ENCODE measurements at places on chromosomes 4 and X. TPM values are rescaled to one million over a fixed set of nuclear protein-coding genes. Genes with fewer than 3 reads are reported as not detected.
A peak's percentile ranks its signal among the peaks of the same experiment; 100 is the strongest.

DNA sequence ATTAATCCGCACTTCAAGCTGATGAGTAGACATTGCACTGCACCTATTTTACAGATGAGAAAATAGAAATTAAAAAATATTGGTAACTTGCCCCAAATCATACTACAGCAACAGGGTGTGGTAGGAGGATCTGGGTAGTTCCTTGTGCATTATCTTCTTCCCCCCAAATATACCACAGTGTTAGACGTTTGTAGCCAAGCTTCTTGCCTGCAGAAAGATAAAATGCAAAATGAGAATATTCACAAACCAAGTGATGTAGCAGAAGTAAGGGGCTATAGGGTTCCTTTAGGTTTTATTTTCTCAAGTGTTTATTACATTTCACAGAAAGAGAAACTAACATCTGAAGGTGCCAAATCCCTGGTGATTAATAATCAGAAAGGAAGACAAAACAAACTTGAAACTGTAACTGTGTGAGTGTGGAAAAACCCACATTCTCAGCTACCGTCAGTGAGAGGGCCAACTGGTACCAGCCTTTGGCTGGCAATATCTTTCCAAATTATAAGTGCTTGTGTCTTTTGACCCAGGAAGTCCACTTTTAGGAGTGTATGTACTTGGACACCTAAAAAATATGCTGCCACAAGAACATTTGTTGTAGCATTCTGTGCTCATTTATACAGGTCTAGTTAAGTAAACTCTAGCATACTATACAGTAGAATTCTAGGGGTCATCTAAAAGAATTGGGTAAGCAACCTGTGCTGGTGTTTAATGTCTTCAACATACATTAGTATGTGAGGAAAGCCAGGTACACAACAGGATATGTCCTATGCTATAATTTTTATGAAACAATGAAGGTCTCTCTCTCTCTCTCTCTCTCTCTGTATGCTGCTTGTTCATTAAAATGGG, 6.7 kb upstream of the CD38 start:
- H3K4me3 ChIP-seq: no peak overlapping the region
- no peaks in the 10 kb centered on the region for H3K4me1 ChIP-seq
- no peak overlapping the region for H3K27ac ChIP-seq

DNA sequence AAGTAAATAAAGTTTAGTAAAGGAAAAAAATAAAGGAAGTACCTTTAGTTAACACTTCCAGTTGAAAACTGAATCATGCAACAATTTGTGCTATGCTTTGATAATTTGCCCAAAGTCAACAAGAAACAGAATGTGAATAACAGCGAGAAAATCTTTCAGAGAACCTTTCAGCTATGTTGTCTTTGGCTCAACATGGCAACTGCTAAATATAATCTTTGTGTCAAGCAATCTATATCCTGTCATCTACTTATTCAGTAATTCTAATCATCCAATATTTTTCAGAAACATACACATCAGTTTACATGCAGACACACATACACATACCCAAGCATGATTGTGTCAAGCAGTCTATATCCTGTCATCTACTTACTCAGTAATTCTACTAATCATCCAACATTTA, 136.0 kb upstream of the PABPC4L start:
- H3K4me1 ChIP-seq: no peaks in the 10 kb centered on the region
- DNase-seq: no peak
- H3K36me3 ChIP-seq: no peaks in the 10 kb centered on the region
- H3K27me3 ChIP-seq: no peaks in the 10 kb centered on the region
- H3K4me3 ChIP-seq: no peak overlapping the region

- DNase-seq: no peak
- H3K4me3 ChIP-seq: no peak overlapping the region
- no peaks in the 10 kb centered on the region for H3K27me3 ChIP-seq
- no peaks in the 10 kb centered on the region for H3K36me3 ChIP-seq
- H3K4me1 ChIP-seq: peaks cover 38% of the 10 kb centered on the region
Observed at GRCh38 chr4:140247237-140247636, 93.3 kb upstream of the MAML3 start.

DNA sequence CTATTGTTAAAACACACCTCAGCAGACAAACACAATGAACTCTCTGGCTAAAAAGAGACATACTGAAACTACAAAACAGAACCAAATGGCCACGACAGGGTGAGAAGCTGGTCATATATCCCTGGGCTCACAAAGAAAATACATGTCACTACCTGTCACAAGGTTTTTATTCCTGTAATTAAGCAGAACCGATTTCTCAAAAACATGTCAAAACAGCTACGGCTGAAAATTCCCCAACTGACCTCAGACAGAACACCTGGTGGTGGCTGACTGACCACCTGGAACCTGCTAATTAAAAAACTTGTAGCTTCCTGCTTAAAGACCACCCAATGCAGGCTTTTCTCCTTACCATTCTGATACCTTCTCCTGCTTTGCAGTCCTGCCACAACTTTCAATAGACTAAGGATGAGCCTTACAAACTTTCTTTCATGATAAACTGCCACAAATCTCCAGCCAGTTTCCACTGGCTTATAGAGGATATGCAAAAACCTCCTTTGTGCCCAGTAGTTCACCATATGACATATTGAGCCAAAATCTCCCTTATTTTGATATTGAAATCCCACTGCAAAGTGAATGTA, 571.9 kb downstream of the SPOCK3 start:
- no peak overlapping the region for H3K4me3 ChIP-seq
- DNase-seq: no peak
- H3K27ac ChIP-seq: no peak overlapping the region

DNA sequence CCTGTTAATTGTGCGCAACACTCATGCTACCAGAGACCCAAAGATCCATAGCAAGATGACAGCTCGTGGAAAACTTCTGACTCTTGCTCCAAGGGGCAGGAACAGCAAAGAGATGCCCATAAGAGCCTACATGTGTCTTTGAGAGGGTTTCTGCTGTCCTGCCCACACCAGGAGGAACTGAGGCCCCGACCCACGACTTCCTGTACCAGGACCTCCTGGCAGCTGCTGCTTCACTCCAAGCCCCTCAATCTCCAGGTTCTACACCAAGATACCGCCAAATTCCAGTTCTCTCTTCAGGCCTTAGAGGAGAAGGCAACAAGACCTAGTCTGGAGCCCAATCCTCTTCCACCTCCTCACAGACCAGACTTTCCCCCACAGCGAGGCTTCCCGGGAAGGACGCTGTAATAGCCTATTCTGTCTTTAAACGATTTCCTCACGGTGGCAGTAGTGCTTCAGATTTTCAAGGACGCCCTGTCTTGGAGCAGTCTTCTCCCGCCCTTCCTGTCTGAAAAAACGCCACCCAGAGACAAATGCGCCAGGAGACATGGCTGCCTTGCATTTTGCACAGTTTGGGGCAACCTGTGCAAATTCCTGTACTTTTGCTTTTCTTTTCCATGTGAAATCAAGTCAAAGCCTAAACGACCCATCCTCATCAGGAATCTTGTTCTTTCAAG, 230.2 kb upstream of the STK26 start:
- H3K36me3 ChIP-seq: no peaks in the 10 kb centered on the region
- no peaks in the 10 kb centered on the region for H3K4me1 ChIP-seq
- H3K4me3 ChIP-seq: peak overlapping the region; percentile 14
- no peak overlapping the region for H3K27ac ChIP-seq

- H3K36me3 ChIP-seq: no peaks in the 10 kb centered on the region
- H3K27ac ChIP-seq: no peak overlapping the region
- H3K4me3 ChIP-seq: no peak overlapping the region
- no peaks in the 10 kb centered on the region for H3K27me3 ChIP-seq
- no peaks in the 10 kb centered on the region for H3K4me1 ChIP-seq
- DNase-seq: no peak
Observed at GRCh38 chr4:184907216-184907615, 81.4 kb upstream of the ACSL1 start.

GRCh38 chr4:25811374-25811690, 51.5 kb downstream of the SEL1L3 start:
- H3K4me1 ChIP-seq: peaks cover 25% of the 10 kb centered on the region
- no peak overlapping the region for H3K27ac ChIP-seq
- H3K27me3 ChIP-seq: no peaks in the 10 kb centered on the region
- DNase-seq: no peak
- H3K4me3 ChIP-seq: no peak overlapping the region

GRCh38 chrX:100895365-100896075, 21.4 kb upstream of the NOX1 start:
- no peaks in the 10 kb centered on the region for H3K36me3 ChIP-seq
- no peak overlapping the region for H3K4me3 ChIP-seq
- no peak overlapping the region for H3K27ac ChIP-seq
- no peaks in the 10 kb centered on the region for H3K27me3 ChIP-seq

DNA sequence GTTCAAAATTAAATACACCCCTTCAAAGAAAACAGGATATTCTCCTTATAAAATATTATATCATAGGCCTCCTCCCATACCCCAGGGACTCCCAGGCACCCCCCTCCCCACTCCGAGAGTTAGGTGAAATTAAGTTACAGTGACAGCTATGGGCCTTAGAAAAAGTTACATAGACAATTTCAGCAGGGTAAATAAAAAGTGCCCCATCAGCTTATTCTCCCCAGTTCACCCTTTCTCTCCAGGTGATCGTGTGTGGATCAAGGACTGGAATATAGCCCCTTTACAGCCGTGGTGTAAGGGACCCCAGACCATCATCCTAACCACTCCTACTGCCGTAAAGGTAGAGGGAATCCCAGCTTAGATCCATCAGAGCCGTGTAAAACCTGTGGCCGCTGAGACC, 147.6 kb upstream of the FGF16 start:
- no peaks in the 10 kb centered on the region for H3K36me3 ChIP-seq
- no peak overlapping the region for H3K27ac ChIP-seq
- no peaks in the 10 kb centered on the region for H3K4me1 ChIP-seq
- no peaks in the 10 kb centered on the region for H3K27me3 ChIP-seq

DNA sequence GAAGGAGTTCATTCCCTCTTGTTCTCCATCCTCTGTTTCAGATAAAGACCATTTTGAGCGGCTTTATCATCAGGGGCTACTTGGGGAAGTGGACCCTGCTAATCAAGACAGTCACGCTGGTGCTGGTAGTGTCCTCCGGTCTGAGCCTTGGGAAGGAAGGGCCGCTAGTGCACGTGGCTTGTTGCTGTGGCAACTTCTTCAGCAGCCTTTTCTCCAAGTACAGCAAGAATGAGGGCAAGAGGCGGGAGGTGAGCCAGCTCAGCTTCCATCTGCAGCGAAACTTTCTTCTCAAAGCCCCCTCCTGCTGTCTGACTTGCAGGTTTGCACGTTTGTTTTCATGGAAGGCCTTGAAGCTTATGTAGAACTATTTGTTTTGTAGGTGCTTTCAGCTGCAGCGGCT, 49.5 kb downstream of the CLCN4 start:
- no peaks in the 10 kb centered on the region for H3K27me3 ChIP-seq
- no peaks in the 10 kb centered on the region for H3K4me1 ChIP-seq
- no peak for DNase-seq
- H3K36me3 ChIP-seq: no peaks in the 10 kb centered on the region
- no peak overlapping the region for H3K4me3 ChIP-seq

GRCh38 chr4:138948918-138949317, 66.7 kb upstream of the NOCT start:
- DNase-seq: no peak
- H3K4me3 ChIP-seq: no peak overlapping the region
- H3K27me3 ChIP-seq: no peaks in the 10 kb centered on the region
- H3K4me1 ChIP-seq: no peaks in the 10 kb centered on the region
- H3K27ac ChIP-seq: no peak overlapping the region

DNA sequence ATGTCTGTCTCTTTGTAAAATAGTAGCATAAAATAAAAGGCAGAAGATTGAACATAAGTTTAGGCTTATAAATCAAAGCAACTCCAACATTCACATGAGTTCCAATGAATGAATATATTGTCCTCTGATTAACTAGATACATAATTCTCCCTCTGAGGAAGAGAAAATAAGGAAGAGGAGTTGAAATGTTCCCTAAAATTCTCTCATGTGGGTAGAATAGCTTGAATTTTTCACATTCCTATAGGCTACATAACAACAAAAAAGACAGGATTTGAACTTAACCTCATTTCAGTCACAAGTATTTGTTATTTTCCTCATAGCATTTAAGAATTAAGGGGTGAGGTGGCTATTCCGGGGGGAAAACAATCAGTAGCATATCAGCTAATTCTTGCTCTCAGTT, 462.4 kb upstream of the NDST4 start:
- no peaks in the 10 kb centered on the region for H3K4me1 ChIP-seq
- DNase-seq: no peak
- H3K36me3 ChIP-seq: no peaks in the 10 kb centered on the region
- H3K27me3 ChIP-seq: no peaks in the 10 kb centered on the region

GRCh38 chrX:129654652-129655546, at the start of gene APLN:
APLN (minus strand) TSS chrX:129654956; CDS start chrX:129654630, 326 bp downstream.
- H3K4me1 ChIP-seq: peaks cover 16% of the 10 kb centered on the region
- H3K4me3 ChIP-seq: peak within 1 kb of the TSS; percentile 56
- no peak within 1 kb of the TSS for H3K27ac ChIP-seq

DNA sequence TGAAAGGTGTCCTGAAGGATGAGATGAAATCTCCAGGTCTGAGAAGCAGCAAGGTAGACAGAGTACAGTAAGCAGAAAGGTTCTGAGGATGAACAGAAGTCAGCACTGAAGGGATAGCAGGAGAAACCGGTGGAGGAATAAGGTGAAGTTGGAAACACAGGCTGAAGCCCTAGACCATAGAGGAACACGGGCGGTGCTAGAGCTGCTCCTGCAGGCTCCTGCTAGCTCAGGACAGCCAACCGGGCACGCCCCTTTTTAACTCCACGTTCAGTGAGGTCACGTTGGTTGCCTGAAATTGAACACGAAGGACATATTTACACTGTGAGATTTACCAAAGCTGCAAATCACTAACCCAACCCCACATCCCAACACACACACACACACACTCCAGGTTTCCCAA, 1886.4 kb upstream of the AGA start:
- DNase-seq: no peak
- no peak overlapping the region for H3K27ac ChIP-seq
- H3K4me1 ChIP-seq: no peaks in the 10 kb centered on the region
- H3K4me3 ChIP-seq: no peak overlapping the region
- H3K27me3 ChIP-seq: no peaks in the 10 kb centered on the region

GRCh38 chr4:168707205-168707604, 210.4 kb downstream of the PALLD start:
- H3K4me1 ChIP-seq: peaks cover 24% of the 10 kb centered on the region
- no peaks in the 10 kb centered on the region for H3K36me3 ChIP-seq
- DNase-seq: no peak
- no peaks in the 10 kb centered on the region for H3K27me3 ChIP-seq

GRCh38 chr4:121397941-121398601, 17.3 kb upstream of the QRFPR start:
- no peak overlapping the region for H3K4me3 ChIP-seq
- DNase-seq: no peak
- no peak overlapping the region for H3K27ac ChIP-seq
- no peaks in the 10 kb centered on the region for H3K27me3 ChIP-seq

GRCh38 chrX:2145692-2146367, 354.9 kb downstream of the DHRSX start:
- H3K4me1 ChIP-seq: no peaks in the 10 kb centered on the region
- H3K4me3 ChIP-seq: no peak overlapping the region
- H3K36me3 ChIP-seq: no peaks in the 10 kb centered on the region
- no peak for DNase-seq

- DNase-seq: peak; percentile 72
- H3K4me3 ChIP-seq: no peak overlapping the region
- H3K4me1 ChIP-seq: no peaks in the 10 kb centered on the region
Observed at GRCh38 chr4:138680989-138681604, 334.5 kb upstream of the NOCT start.

Gene FGF5
- total RNA-seq: 0.60 TPM

Gene PRKG2
- total RNA-seq: 1.2 TPM

Gene LGI2
- total RNA-seq: 21.6 TPM

Gene HELT
- not detected for total RNA-seq

Gene SCML2
- 0.66 TPM for total RNA-seq

Gene ANTXR2
- total RNA-seq: 69.6 TPM

Gene CLTRN
- 1.1 TPM for total RNA-seq

Gene C4orf36
- 0.66 TPM for total RNA-seq

Gene SPANXA1
- not detected for total RNA-seq

Gene PABPC1L2B
- total RNA-seq: not detected

Gene HEPH
- total RNA-seq: 7.2 TPM

Gene AFF2
- 13.2 TPM for total RNA-seq

Gene FAM184B
- total RNA-seq: not detected

Gene CLDN22
- total RNA-seq: not detected

Gene RAB41
- total RNA-seq: not detected

Gene P2RY10
- 0.22 TPM for total RNA-seq
